Activated gamma-delta T cell (primary cell): ENCODE measurements at places on chromosomes 7 and 10.

GRCh38 chr7:98753989-98754479 is 115.8 kb downstream of the TMEM130 start:
- DNase-seq = no peak

DNA sequence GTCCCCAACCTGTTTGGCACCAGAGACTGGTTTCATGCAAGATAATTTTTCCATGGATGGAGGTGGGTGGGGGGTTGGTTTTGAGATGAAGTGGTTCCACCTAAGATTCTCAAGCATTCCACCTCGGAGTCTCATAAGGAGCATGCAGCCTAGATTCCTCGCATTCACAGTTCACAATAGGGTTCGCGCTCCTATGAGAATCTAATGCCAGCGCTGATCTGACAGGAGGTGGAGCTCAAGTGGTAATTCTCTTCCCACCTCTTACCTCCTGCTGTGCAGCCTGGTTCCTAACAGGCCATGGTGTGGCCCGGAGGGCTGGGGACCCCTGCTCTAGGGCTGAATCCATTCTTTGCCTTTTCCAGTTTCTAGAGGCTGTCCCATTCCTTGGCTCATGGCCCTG is 19.1 kb upstream of the CDK1 start:
- DNase-seq = no peak

GRCh38 chr7:90605055-90605454 is 8.9 kb downstream of the CDK14 start:
- no peak for DNase-seq

DNA sequence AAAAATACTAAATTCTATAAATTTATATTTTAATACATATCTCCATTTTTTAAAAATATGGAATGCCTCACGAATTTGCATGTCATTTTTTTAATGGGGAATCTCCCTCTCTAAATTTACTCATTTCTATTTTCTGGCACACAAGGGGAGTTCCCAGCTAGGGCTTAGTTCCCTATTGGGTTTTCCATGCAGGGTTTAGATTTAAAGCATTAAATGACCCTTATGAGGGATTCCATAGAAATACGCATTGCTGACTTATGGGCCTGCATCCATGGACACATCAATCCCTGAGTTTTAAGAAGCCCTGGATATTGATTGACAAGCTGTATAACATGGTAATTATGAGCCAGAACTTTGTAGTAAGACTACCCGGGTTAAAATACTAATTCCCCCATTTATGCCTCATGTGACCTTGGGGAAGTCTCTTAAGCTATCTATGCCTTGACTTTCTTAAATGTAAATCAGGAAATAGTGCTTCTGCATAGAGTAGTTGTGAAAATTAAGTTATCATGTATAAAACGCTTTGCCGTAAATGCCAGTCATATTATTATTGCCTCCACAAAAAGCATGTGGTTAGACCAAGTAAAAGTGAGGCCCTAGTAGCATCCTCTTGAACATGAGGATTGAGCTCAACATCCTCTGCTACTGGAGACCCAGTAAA is 78.8 kb upstream of the ANKRD1 start:
- no peak for DNase-seq

- DNase-seq = peak; percentile 34
Measured at GRCh38 chr10:3757638-3758490, 27.1 kb downstream of the KLF6 start.

- DNase-seq = no peak
Measured at GRCh38 chr10:84140036-84140379, 699 bp downstream of the GHITM start.

DNA sequence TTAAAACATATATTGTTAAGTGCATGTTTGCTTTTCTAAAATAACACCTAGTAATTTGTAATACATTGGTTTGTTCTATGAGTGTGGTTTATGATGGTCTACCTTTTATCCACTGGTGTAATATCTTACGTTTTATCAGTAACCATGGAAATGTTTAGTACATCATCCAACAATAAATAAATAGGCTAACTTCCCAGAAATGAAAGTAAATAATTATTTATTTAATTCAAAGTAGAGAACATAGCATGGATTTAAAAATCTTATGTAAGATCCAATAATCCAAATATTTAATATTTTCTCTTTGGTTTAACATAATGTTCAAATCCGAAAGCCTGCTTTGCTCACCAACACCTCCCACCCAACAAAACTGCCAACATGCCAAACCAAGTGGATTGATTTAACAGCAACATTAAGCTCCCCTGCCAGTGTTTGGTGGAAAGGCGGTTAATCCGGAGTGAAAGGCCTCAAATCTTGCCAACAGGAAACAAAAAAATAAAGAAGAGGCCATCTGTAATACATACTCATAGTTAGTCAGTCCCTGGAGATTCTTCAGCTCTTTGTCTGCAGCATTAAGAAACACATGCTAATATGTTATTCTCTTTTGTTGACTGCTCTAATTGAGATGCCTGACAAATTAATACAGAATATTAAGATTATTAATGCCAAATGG is 897.8 kb downstream of the CNTNAP2 start:
- no peak for DNase-seq
